Stimulated activated CD4-positive, alpha-beta T cell treated with anti-CD3 and anti-CD28 coated beads, Interleukin-2, amount 100 ng/mL, for 48 hours (primary cell): ENCODE measurements at places on chromosomes 11 and 22.

DNA sequence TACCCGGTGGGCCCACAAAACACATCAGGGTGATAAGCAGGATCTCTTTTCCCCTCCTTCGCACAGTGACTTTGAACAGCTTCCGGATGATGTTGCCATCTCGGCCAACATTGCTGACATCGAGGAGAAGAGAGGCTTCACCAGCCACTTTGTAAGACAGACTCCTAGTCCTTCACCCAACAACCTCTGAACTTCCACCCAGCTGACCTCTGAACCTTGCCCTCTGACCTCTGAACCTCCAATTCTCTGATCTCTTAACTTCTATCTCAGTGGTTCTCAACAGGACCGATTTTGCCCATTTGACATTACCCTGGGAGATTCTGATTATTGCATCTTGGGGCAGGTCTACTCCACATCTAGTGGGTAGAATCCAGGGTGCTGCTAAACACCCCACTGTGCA lies 3.2 kb downstream of the NCF4 start:
- DNase-seq, result no peak

DNA sequence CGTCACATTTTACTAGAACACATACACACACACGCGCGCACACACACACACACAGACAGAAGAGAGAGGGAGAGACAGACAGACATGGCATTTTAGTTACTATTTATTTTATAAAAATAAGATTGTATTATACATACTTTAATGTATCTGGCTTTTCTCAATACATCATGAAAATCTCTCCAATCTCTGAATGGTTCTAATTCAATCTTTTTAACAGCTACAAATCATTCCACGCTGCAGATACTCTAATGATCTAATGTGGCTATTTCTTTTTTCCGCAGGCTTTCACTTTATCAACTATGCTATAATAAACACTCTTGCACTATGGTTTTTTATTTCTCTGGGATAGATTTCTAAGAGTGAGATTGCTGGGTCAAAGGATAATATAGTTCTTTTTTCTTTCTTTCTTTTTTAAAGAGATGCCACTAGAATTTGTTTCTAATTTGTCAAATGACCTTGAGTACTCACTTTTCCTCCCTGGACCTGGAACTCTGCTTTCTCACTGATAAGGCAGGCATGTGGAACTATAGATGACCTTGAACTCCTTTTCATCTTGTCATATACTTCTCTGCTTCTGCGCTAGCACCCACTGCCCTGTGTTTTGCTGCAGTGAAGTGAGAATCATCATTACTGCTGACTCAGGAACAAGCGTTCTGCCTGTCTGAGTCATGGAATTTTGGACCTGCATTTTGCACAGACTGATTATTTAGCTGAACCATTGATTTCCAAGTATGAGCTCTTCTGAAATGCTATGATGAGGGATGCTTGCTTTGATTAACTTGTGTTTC lies 4.9 kb upstream of the SLC6A5 start:
- DNase-seq, result no peak

GRCh38 chr11:69855421-69855820 lies 36.2 kb upstream of the FGF3 start:
- no peak for DNase-seq

GRCh38 chr11:96708219-96708878 lies 318.5 kb downstream of the JRKL start:
- DNase-seq, result no peak

DNA sequence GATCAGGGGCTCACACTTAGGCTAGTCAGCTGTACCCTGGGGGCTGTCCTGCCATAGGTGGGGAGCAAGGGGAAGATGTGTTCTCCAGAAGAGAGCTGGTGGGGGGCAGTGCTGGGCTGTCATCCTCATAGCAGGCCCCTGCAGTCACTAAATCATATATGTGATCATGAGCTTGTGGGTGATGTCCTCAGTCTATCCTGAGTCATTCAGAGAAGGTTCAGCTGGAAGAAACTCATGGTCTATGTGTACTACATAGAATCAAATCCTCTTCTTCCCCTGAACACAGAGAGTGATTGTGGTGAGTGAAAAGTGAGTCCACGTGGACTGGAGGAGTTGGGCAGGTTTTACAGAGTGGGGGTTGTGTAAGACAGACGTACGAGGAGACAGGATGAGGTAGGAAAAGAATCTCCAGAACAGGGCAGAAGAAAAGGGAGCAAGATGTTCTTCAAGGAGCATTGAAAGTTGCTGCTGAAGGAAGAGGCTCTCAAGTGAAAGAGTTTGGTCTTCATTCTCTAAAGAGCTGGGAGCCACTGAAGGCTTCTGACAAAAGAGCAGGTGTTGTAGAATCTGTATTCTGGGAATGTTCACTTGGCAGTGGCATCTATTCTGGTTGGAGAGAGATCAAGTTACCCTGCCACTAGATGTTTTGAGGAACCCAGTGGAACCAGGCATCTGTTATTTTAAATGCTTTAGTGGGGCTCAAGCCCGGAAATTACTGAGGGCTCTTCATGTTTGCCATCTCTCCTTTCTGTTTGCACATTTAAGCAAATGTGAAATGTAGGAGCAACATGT lies 68.9 kb downstream of the C22orf31 start:
- no peak for DNase-seq

- DNase-seq, result no peak
Measured at GRCh38 chr22:37442537-37442936, 15.3 kb upstream of the ELFN2 start.

DNA sequence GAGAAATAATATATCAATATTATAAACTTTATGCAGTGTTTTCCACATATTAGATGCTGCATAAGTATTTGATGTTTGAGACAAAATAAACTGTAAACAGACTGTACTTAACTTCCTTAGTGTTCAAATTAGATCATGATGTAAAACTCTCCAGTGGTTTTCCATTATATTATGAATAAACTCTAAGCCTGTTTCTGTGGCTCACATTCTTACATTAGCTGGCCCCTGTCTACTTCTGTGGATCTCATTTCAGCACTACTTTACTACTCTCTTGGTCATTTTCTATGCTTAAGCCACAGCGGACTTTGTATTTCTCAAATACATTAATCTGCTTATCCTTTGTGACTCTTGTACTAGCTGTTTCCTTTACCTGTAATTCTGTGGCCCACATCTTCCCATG lies 55.6 kb downstream of the ARHGEF12 start:
- no peak for DNase-seq

GRCh38 chr11:107301878-107302277 lies 155.7 kb downstream of the CWF19L2 start:
- no peak for DNase-seq

GRCh38 chr11:68923614-68924013 lies 19.9 kb downstream of the IGHMBP2 start:
- no peak for DNase-seq
